ENCODE measurements at places on chromosomes 5 and 9.
A peak's percentile ranks its signal among the peaks of the same experiment; 100 is the strongest.

GRCh38 chr5:173456751-173457171 is 128.5 kb upstream of the STC2 start:
- DNase-seq, result no peak

DNA sequence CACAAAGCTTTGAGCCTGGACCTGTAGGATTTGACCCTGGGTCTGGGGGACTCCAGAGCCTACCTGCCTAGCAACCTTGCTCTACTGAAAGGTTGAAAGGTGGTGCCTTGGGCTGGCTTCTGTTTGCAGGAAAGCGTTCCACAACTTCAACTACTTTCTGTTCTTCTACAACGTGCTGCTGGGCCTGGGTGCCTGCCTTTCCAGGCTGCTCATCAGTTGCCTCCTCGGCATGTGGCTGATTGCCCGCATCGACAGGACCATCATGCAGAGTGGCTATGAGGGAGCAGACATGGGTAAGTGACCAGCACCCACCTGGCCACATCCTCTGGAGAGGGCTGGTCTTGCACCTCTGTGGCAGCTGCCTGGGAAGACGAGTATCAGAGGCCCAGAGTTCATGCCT is 13.6 kb upstream of the CCDC180 start:
- DNase-seq, result no peak

- DNase-seq, result no peak
Measured at GRCh38 chr9:87729246-87729645, 3.3 kb downstream of the CTSL start.

DNA sequence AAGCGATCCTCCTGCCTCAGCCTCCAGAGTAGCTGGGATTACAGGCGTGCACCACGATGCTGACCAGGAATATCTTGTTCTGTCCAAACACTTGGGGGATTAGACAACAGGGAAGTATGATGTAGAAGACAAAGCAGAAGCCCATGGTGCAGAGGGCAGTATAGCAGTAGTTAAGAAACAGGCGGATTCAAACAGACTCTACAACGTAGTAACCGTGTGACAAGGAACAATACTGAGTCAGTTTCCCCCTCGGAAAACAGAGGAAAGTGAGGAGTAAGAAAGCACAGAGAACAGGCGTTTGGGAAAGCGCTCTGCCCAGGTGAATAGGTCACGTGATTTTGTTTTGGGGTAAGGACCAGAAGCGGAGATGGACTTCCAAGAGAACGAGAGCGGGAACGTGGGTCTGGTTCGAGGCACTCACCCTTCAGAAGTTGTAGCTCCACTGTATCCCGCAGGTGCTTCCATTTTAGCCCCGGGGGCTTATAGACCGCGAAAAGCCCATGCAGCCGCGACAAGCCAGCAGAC is 306 bp downstream of the TRUB2 start:
- no peak for DNase-seq

- DNase-seq, result peak; percentile 66
Measured at GRCh38 chr5:132458651-132459030, 31.9 kb downstream of the IRF1 start.

DNA sequence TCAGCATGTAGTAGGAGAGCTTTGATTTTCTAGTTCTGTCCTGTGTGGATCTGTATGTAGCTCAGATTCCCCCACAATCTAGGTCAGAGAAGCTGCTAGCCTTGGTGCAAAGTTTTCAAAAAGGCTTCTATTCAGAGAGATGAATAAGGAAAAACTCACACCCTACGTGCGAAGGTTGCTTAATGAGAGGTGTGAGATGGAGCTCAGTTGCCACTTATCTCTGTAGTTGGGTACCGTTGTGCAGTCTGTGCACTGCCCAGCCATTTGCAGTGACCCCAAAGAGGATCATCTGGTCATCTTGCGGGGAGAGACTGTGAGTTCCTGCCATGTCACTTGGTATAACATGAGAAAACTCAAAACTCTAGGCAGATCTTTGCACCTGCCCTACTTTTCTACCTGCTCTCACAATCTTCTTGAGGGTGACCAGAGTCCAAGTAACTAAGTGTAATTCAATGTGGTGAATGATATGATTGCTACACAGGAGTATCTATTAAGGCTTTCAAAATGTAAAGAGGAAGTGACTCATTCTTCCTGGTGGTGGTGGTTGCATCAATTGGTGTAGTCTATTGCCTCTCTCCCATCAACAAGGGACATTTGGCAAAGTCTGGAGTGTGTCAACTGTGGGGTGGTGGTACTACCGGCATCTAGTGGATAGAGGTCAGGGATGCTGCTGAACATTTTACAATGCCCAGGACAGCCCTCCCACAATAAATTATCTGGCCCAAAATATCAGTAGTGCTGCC is 65.2 kb downstream of the TMC1 start:
- peak; percentile 62 for DNase-seq

- peak; percentile 48 for DNase-seq
Measured at GRCh38 chr9:22240619-22241018, 206.0 kb upstream of the DMRTA1 start.

GRCh38 chr9:77748214-77748772 is 100.2 kb upstream of the GNA14 start:
- DNase-seq, result no peak

GRCh38 chr9:121557581-121558447 is 58.2 kb upstream of the GGTA1 start:
- DNase-seq, result no peak

DNA sequence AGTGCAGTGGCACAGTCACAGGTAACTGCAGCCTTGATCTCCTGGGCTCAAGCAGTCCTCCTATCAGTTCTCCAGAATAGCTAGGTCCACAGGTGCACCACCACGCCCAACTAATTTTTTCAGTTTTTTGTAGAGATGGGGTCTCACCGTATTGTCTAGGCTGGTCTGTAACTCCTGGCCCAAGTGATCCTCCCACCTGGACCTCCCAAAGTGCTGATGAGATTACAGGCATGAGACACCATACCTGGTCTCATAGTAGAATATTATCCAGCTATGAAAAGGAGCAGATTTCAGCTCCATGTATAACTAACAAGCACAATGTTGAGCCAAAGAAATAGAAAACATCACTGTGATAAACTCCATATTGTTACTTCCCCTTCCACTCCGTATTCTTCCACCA is 69.8 kb downstream of the FAM78A start:
- DNase-seq, result no peak

- DNase-seq, result peak; percentile 3
Measured at GRCh38 chr5:130836729-130837649, 328.1 kb downstream of the HINT1 start.

DNA sequence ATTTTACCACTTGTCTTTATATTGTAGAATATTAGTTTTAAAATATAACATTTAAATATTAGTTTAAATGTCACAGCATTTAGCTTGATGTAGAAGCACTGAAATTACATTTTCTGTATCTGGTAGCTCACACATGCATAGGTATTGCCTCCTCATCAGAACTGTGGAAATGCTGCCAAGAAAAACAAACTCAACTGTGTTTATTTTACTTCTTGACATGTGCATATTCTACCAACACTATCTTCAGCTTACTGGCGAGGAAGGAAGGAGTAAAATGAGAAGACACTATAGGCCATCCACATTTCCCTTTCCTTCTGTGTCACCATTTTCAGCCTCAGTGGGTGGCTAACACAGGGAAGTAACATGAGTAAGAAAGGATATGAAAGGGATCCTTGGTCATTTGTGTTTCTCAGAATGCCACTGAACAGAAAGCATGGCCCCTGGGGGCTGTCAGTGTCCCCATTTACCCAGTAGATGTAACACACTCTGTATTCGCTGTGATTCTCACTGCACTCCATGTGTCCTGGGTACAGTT is 81.0 kb upstream of the HTR4 start:
- DNase-seq, result no peak

All from CD4-positive, alpha-beta T cell treated with Interleukin-2 at 100 ng/mL for 4 hours (primary cell).